Body of pancreas (tissue), 4 donors: ENCODE measurements at places on chromosomes 7 and 10. TPM values are rescaled to one million over a fixed set of nuclear protein-coding genes. Genes with fewer than 3 reads are reported as not detected.

DNA sequence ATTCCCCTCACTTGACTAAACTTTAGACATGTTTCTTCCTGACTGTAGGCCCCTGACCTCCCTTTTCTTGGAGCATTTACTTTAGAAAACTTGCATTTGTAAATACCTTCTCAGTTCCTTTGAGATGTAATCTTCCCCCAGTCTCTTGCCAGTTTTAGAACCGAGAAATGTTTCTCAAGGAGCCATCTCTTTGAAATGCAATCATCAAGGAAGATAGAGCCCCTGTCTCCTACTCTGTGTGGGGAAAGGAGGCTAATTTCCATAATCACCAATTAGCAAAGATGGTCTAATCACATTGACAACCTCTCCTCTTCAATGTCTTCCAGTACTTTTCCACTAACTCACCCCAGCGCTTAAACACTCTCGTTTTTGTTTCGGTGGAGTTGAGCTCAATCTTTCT is 70.0 kb upstream of the SMIM30 start:
- H3K36me3 ChIP-seq, result no peaks in the 10 kb centered on the region
- H3K27ac ChIP-seq, result no peak overlapping the region
- no peaks in the 10 kb centered on the region for H3K4me1 ChIP-seq
- H3K4me3 ChIP-seq, result no peak overlapping the region
- H3K27me3 ChIP-seq, result no peaks in the 10 kb centered on the region
- DNase-seq, result no peak

- no peak for DNase-seq
- no peaks in the 10 kb centered on the region for H3K27me3 ChIP-seq
- H3K27ac ChIP-seq, result no peak overlapping the region
- H3K36me3 ChIP-seq, result no peaks in the 10 kb centered on the region
- H3K4me3 ChIP-seq, result no peak overlapping the region
- no peaks in the 10 kb centered on the region for H3K4me1 ChIP-seq
Measured at GRCh38 chr7:92156990-92157389, 22.0 kb downstream of the LRRD1 start.

DNA sequence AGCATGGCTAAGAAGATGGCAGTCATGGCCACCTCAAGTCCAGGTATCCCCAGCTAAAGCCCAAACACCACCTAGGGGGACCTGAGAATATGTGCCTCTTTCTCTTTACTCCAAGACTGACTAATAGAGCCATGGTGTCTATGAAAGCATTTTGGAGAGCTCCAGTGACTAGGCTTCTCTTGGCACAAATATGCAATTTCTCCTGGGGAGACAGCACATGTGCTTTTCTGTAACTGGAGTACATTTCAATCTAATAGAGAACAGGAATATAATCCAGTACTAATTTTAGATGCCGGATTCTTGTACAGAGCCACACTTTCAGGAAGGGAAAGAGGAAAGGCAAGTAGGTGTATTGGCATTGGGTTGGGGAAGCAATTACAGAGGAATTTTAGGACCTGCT is 260.1 kb downstream of the BMPER start:
- H3K27me3 ChIP-seq, result no peaks in the 10 kb centered on the region
- DNase-seq, result no peak
- H3K4me1 ChIP-seq, result no peaks in the 10 kb centered on the region
- H3K36me3 ChIP-seq, result no peaks in the 10 kb centered on the region

DNA sequence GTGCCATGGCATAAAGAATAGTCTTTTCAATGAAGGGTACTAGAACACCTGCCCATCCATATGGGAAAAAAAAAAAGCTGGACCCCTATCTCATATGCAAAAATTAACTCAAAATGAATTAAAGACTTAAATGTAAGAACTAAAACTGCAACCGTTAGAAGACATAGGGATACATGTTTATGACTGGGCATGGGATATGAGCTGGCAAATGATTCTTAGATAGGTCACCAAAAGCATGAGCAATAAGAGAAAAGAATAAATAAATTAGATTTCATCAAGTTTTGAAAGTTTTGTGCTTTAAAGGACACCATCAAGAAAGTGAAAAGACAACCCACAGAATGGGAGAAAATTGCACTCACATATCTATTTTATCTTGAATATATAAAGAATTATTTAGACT is 222.0 kb downstream of the ADK start:
- no peak overlapping the region for H3K4me3 ChIP-seq
- H3K27me3 ChIP-seq, result no peaks in the 10 kb centered on the region
- no peak for DNase-seq
- H3K27ac ChIP-seq, result no peak overlapping the region
- H3K36me3 ChIP-seq, result no peaks in the 10 kb centered on the region

- H3K4me3 ChIP-seq, result no peak overlapping the region
- H3K27ac ChIP-seq, result no peak overlapping the region
- H3K36me3 ChIP-seq, result no peaks in the 10 kb centered on the region
Measured at GRCh38 chr10:26987851-26988250, 112.4 kb downstream of the ANKRD26 start.

DNA sequence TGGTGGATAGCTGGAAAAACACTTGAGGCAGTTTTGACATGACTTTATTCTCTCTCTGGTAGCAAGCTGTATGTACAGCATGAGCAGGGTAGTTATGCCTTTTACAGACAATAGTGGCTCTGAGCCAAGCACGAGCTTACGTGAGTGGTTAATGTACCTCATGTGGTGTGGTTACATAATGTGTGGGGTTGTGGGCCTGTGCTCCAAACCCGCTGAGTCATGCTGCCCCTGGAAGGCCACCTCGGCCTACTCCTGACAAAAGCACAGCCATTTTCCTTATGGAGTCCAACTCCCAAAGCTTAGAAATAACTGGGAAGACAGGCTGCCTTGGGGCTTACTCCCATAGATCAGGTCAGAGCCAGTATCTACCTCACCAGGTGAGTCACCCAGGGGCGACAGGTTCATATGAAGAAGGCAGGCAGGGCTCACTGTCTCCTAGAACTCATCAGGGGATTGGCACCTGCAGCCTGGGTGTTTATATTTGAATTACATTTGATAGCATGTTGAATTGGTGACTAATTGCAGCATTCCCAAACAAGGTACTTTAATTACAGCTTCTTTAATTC is 404.5 kb downstream of the ADRA2A start:
- H3K4me3 ChIP-seq, result no peak overlapping the region
- no peak for DNase-seq
- no peaks in the 10 kb centered on the region for H3K27me3 ChIP-seq
- H3K4me1 ChIP-seq, result no peaks in the 10 kb centered on the region

- no peaks in the 10 kb centered on the region for H3K4me1 ChIP-seq
- no peak overlapping the region for H3K4me3 ChIP-seq
- no peaks in the 10 kb centered on the region for H3K36me3 ChIP-seq
- no peak overlapping the region for H3K27ac ChIP-seq
Measured at GRCh38 chr7:45470031-45470430, 104.1 kb upstream of the ADCY1 start.

DNA sequence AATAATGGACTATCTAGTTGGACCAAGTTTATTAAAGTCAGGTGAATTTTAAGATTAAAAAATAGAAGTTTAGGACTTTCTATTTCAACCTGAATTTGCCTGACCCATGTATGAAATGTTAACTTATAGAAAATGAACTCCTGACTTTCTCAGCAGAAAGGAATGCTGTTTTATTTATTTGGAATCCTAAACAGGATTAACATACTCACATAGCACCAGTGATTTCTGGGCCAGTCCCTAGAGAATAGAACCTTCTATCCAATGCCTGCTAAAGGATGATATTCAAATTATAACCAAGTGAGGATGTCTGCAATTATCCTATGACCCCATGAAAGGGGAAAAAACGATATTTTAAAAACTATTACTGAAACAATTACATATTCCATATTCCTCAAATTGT is 148.8 kb downstream of the CHRM2 start:
- DNase-seq, result no peak
- H3K36me3 ChIP-seq, result no peaks in the 10 kb centered on the region
- no peak overlapping the region for H3K27ac ChIP-seq
- H3K4me1 ChIP-seq, result no peaks in the 10 kb centered on the region
- no peak overlapping the region for H3K4me3 ChIP-seq

GRCh38 chr7:47143339-47143738 is 438.6 kb downstream of the TNS3 start:
- H3K27me3 ChIP-seq, result no peaks in the 10 kb centered on the region
- no peak for DNase-seq
- H3K4me1 ChIP-seq, result peaks cover 18% of the 10 kb centered on the region
- H3K27ac ChIP-seq, result no peak overlapping the region
- H3K36me3 ChIP-seq, result no peaks in the 10 kb centered on the region

GRCh38 chr10:78335371-78335690 is 301.7 kb downstream of the RPS24 start:
- no peak for DNase-seq
- H3K4me1 ChIP-seq, result peaks cover 6% of the 10 kb centered on the region
- no peaks in the 10 kb centered on the region for H3K27me3 ChIP-seq
- H3K36me3 ChIP-seq, result no peaks in the 10 kb centered on the region

DNA sequence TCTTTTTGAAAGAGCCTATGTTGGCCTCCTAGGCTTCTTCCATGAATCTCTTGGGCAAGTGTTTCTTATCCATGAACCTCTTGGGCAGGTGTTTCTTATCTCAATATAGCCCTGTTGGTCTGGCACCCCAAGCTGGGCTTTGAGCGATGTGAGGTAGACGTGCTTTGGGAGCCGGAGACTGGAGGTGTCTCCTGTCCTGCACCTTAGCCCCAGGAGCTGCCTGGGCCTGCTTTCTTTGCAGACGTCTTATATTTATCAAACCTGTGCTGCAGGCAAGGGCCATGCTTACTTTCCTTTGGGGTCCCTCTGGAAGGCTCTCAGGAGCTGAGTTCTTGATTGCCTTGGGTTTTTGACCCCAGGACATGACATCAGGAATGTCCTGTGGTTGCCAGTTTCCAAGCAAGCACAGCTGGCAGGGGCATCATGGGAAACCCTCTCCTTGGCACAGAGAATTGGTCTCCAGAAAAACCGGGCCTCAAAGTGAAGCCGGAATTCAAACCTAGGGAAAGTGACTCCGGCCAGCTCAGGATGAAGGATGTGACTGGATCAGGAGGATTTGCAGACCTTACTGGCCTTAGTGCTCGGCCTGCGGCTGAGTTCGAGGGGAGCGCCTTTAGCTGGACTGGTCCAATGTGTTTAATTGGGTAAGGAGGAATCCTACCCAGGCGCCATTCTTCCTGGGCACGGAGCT is 2.8 kb downstream of the JAKMIP3 start:
- no peak overlapping the region for H3K27ac ChIP-seq
- DNase-seq, result no peak
- no peaks in the 10 kb centered on the region for H3K36me3 ChIP-seq

- no peak for DNase-seq
- H3K36me3 ChIP-seq, result no peaks in the 10 kb centered on the region
Measured at GRCh38 chr10:42962902-42963231, 114.0 kb upstream of the RET start.

GRCh38 chr7:51017576-51018535 is 235.2 kb upstream of the GRB10 start:
- H3K36me3 ChIP-seq, result no peaks in the 10 kb centered on the region
- H3K27me3 ChIP-seq, result no peaks in the 10 kb centered on the region
- H3K4me3 ChIP-seq, result no peak overlapping the region

- H3K36me3 ChIP-seq, result no peaks in the 10 kb centered on the region
- H3K4me3 ChIP-seq, result no peak overlapping the region
- H3K4me1 ChIP-seq, result peaks cover 18% of the 10 kb centered on the region
- no peak overlapping the region for H3K27ac ChIP-seq
Measured at GRCh38 chr10:131082991-131083481, 228.5 kb downstream of the TCERG1L start.

DNA sequence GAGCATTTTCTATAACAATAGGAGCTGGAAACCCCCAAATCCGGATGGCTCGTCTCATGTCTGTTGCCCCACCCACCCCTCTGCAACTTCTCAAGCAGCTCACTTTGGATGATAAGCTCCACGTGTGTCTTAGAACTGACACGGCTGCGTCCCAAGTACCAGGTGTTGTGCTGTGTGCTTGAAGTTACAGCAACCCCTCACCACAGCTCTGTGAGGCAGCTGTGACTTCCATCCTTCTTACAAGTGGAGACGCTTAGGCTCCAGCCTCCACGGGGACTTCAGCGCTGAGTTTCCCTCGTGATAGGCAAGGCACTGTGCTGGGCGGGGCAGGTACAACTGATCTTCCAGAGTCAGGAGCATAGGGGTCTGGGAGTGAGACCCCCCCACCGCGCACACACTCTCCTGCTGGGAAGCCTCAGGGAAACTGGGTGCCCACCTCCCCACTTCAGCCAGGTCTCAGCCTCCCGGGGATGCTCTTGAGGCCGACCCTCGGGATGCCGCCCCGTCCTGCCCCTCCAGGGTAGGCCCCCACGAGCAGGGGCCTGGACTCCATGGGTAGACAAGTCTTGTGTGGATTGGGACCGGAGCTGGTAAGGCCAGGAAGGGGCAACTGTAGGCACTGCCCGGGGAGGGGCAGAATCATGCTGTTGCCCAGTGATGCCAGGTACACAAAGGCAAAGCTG is 31.4 kb downstream of the EN2 start:
- no peaks in the 10 kb centered on the region for H3K27me3 ChIP-seq
- peaks cover 6% of the 10 kb centered on the region for H3K4me1 ChIP-seq
- H3K36me3 ChIP-seq, result no peaks in the 10 kb centered on the region
- H3K27ac ChIP-seq, result no peak overlapping the region

DNA sequence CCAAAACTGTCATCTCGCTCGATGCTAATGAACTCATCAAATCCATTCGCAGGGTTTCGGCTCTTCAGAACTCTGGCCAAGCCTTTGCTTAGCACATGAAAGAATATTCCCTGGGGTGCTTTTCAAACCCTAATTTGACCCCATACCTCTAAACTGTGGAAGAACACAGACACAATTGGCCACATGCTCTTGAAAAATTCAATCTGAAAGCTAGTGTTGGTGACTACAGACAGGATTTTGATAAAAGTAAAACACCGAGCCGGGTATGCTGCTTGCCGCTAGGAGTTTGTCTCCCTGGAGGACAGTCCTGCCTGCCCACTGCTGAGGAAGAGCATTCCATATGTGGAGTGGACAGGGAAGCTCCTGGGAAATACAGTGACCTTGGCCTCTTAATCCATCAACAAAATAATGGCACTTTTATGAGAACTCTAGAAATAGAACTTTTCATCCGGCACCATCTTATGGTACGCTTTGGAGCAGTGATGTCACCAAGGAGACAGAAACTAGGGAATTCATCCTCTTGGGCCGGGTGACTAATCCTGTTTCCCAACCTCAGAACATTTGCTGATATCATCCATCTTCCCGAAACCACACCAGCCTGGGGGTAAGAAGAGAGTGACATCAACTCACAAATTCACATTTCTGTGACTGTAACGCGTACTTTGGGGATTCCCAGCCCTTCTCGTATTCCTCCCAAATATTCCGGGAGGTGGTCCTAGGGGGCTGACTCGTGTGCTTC is 34.2 kb downstream of the MTURN start:
- DNase-seq, result no peak
- no peaks in the 10 kb centered on the region for H3K36me3 ChIP-seq
- H3K4me3 ChIP-seq, result no peak overlapping the region
- no peaks in the 10 kb centered on the region for H3K27me3 ChIP-seq
- peaks cover 39% of the 10 kb centered on the region for H3K4me1 ChIP-seq

- no peak overlapping the region for H3K27ac ChIP-seq
- no peaks in the 10 kb centered on the region for H3K4me1 ChIP-seq
- DNase-seq, result no peak
- no peak overlapping the region for H3K4me3 ChIP-seq
- peaks cover 3% of the 10 kb centered on the region for H3K27me3 ChIP-seq
Measured at GRCh38 chr10:117734731-117735405, 192.3 kb downstream of the EMX2 start.

GRCh38 chr7:91239171-91239604 is 25.0 kb upstream of the FZD1 start:
- no peaks in the 10 kb centered on the region for H3K36me3 ChIP-seq
- no peaks in the 10 kb centered on the region for H3K27me3 ChIP-seq
- H3K4me3 ChIP-seq, result no peak overlapping the region
- H3K4me1 ChIP-seq, result peaks cover 24% of the 10 kb centered on the region

GRCh38 chr7:99365318-99366141 is 9.0 kb upstream of the ARPC1B start:
- no peaks in the 10 kb centered on the region for H3K4me1 ChIP-seq
- H3K27me3 ChIP-seq, result no peaks in the 10 kb centered on the region
- DNase-seq, result peak; percentile 53
- peaks cover 21% of the 10 kb centered on the region for H3K36me3 ChIP-seq
- H3K27ac ChIP-seq, result no peak overlapping the region
- H3K4me3 ChIP-seq, result no peak overlapping the region

The ANKRD7 gene
- total RNA-seq, result not detected

The CALY gene
- not detected for total RNA-seq

The ASZ1 gene
- total RNA-seq, result not detected
